ENCODE measurements at places on chromosomes 16 and 17. TPM values are rescaled to one million over a fixed set of nuclear protein-coding genes. Genes with fewer than 3 reads are reported as not detected.
A peak's percentile ranks its signal among the peaks of the same experiment; 100 is the strongest.

Gene DCUN1D3
- 28.0 TPM for total RNA-seq

- no peak for DNase-seq
These were observed 32.7 kb downstream of the ZZEF1 start for GRCh38 chr17:4110152-4110551.

DNA sequence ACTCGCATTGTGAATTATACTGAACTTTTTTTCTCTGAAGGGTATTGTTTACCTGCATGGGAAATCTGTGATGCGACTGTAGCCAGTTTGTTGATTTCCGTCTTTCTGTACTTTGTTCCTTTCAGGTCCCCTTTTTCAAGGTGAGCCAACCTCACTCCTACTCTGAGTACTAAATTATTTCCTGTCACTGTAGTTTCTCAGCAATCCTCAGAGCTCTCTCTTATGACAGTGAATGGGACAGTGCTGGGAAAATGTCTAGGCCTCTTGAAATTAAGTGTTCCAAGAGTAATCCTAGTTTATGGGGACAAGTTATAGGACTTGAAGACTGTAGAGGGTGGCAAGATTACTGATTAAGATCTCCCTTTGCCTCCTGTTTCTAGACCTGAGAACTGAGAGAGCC lies 167.6 kb downstream of the CNTNAP4 start:
- no peak for DNase-seq

Gene NXN
- 18.9 TPM for total RNA-seq

Gene PRSS22
- not detected for total RNA-seq

GRCh38 chr16:24645739-24646645 lies 83.5 kb upstream of the TNRC6A start:
- DNase-seq = peak; percentile 28

DNA sequence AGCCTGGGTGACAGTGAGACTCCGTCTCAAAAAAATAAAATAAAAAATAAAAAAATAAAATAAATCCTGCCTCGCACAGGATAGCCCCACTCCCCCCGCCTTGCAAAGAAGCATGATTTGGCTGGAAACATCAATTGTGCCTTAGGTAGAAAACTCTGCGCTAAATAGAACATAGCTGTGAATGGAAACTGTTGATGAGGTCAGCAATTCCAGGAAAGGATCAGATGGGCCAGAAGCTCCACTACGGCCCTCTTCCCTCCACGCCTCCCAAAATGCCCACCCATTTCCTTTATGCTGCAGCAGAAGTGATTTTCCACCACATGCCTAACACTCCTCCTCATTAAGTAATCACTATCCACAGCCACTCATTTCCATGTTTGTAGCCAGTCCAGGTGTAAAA lies 473.4 kb downstream of the XYLT1 start:
- DNase-seq = no peak

- DNase-seq = no peak
These were observed 996 bp downstream of the PCYT2 start for GRCh38 chr17:81909966-81910839.

GRCh38 chr17:63515426-63515825 lies 7.7 kb upstream of the KCNH6 start:
- no peak for DNase-seq

DNA sequence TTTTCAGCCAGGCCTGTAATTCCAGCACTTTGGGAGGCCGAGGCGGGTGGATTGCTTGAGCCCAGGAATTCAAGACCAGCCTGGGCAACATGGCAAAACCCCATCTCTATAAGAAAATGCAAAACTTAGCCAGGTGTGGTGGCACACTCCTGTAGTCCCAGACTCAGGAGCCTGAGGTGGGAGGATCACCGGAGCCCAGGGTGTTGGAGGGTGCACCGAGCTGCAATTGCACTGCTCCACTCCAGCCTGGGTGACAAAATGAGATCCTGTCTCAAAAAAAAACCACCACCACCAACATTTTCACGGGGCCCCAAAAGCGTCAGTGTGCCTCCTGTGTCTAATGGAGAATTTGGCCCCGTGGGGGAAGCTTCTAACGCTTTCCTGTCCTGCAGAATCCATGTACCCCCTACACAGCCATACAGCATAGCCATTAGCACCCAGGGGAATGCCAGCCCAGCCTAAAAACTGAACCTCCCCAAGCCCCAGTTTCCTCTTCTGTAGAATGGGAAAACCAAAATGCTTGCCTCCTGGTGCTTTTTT lies 22.2 kb upstream of the MAP3K14 start:
- no peak for DNase-seq

GRCh38 chr17:28620010-28620409 lies 6.0 kb upstream of the RSKR start:
- DNase-seq = no peak

DNA sequence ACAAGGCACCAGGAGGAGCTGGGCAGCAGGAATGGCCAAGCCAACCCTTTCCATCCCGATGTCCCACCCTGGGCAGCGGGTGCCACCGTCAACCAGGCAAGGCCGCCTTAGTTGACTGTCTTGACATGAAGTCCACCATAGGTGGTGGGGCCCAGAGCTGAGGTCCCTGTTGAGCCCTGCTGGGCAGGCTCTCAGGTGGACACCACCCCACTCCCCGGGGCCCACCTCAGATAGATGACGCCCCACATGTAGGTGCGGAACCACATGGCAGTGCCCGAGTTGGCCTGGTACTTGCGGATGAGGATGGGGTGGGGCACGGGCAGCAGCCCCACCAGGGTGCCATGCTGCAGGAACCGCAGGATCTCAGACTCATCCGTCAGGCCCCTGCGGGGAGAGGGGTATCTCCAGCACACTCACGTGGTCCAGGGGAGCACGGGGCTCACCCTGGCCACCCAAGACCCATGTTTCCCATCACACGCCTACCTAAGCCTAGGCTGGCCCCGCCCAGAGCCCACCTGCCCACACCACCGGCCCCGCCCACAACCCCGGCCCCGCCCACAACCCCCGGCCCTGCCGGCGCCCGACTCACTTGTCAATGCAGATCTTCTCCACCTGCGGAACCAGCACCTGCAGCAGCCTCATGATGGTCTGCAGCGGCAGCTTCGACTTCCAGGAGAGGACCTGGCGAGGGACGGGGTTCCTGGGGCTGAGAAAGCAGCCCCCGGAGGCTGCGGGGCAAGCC lies 16.2 kb downstream of the OTOP3 start:
- no peak for DNase-seq

Gene SLC47A1
- total RNA-seq = 17.0 TPM

- DNase-seq = no peak
These were observed 16.8 kb downstream of the TCF25 start for GRCh38 chr16:89890200-89890599.

DNA sequence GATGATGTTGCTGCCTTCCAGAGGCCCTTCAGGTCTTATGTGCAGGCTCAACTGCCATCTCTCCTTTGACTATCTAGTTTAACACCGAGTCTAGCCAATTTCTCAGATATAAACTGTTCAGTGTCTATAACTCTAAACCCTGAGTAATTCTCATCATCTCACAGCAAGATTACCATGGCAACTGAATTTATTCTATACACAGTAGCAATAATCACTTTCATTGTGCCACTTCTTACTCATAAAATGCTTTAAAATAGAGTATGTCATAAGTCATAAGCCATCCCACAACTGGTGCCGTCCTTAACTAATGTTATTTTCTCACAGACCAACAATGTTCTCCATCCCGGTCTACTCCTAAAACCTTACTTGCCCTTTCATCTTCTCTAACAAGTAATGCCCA lies 45.0 kb downstream of the SYNRG start:
- DNase-seq = no peak

Gene ZNF750
- total RNA-seq = not detected

GRCh38 chr17:83089328-83090132 lies 10.1 kb downstream of the METRNL start:
- DNase-seq = no peak

- DNase-seq = no peak
These were observed 177.2 kb downstream of the FOXL1 start for GRCh38 chr16:86755571-86756006.

- DNase-seq = no peak
These were observed 18.2 kb upstream of the IL17C start for GRCh38 chr16:88619859-88620815.

DNA sequence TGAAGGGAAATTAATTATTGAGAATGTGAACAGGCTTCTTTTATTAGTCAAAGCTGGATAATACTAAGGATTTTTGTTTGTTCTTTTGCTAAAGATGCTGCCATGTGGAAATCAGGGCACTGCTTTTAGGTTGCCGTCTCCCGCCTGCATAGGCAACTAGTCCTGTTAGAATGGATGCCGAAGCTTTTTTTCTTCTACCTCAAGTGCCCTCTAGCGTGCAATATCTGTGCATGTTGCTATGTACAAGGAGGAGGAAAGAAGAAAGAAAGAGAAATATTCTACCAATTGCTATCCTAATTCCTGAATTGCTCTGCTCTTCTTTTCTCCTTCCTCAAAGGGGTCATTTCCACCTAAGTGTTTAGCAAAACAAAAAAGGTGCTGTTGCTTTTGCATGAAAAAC lies 5.2 kb upstream of the CDH8 start:
- no peak for DNase-seq

DNA sequence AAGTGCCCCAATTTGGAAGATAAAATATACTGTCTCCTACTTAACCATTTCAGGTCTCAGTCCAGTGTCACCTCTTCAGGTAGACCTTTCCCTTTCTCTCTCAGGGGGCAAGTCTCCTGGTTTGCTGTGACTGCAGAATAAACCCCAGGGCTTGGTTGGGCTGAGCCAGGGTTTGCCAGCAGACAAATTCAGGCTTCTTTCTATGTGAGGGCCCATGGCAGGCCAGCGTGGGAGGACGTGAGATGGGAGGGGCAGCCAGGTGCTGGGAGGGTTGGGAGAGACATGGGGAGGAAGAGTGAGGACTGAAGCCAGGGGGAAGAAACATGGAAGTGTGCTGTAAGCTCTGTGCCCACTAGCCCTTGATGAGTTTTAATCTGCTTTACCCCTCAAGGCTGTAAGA lies 163.2 kb downstream of the SPECC1 start:
- DNase-seq = no peak

DNA sequence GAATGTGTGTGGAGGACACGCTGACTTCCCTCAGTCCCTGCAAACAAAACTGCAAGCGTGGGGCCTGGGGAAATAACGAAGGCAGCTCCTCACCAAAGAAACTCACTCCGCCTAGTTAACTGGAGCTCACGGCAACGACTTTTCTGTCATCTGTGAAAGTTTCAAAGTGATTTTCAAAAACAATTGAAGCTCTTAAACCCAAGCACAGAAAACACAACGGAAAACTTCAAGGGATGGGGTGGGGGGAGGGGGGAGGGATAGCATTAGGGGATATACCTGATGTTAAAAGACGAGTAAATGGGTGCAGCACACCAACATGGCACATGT lies 3.2 kb upstream of the GNG13 start:
- no peak for DNase-seq

Gene IL34
- 55.6 TPM for total RNA-seq

DNA sequence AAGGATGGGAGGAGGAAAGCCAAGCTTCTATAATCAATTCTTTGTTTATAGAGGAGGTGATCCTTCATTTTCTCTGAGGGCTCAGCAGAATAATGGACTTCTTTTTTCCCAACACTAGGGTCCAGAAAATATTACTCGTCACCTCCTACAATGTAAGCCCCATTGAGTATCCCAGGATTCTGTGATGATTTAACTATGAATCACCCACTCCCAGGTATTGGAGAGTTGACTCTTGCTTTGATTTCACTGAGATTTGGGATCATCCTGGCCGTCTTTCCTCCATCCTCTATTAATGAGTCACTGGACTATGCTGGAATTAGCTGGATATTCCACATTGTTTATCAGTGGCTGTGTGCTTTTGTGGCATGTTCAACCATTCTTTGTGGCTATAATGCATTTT lies 452.0 kb downstream of the NPIPA7 start:
- DNase-seq = no peak

DNA sequence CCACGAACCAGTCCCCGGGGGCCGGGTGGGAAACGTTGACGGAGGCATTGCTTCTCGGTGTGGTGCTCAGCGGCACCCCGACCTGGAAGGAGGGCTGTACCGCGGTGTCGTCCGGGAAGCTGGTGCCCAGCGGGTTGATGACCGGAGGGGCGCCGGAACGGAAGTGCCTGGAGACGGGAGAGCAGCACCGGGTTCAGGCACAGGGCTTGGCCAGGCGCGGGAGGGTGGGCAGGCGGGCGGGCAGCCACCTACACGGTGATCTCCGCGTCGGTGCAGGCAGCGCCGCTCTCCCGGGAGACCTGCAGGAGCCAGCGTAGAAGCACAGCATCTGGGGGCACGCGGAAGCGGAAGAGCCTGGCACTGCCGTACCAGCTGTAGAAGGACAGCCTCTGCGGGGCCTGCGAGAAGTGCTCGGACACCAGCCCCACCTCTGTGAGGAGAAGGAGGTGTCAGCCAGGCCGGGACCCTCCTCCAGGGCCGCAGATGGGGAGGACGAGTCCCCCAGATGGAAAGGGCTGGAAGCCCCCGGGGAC lies 4.3 kb downstream of the PGAP6 start:
- no peak for DNase-seq

Gene SYT17
- total RNA-seq = 1.8 TPM
